ENCODE measurements at places on chromosomes 6 and 20.

- no peak overlapping the region for H3K4me3 ChIP-seq
- H3K36me3 ChIP-seq: no peaks in the 10 kb centered on the region
- no peak overlapping the region for H3K27ac ChIP-seq
- no peaks in the 10 kb centered on the region for H3K4me1 ChIP-seq
- DNase-seq: no peak
Observed at GRCh38 chr6:154359161-154359574, 2.6 kb upstream of the IPCEF1 start.

GRCh38 chr20:21981179-21981578 is 275.7 kb downstream of the PAX1 start:
- H3K4me3 ChIP-seq: no peak overlapping the region
- H3K27me3 ChIP-seq: no peaks in the 10 kb centered on the region
- no peak overlapping the region for H3K27ac ChIP-seq
- no peaks in the 10 kb centered on the region for H3K36me3 ChIP-seq

- H3K27ac ChIP-seq: no peak overlapping the region
- H3K36me3 ChIP-seq: no peaks in the 10 kb centered on the region
- H3K4me3 ChIP-seq: no peak overlapping the region
- no peak for DNase-seq
- no peaks in the 10 kb centered on the region for H3K4me1 ChIP-seq
- peaks cover 8% of the 10 kb centered on the region for H3K27me3 ChIP-seq
Observed at GRCh38 chr6:167547751-167548150, 222.9 kb downstream of the TTLL2 start.

- H3K36me3 ChIP-seq: peaks cover 90% of the 10 kb centered on the region
- H3K4me1 ChIP-seq: peaks cover 25% of the 10 kb centered on the region
- peak overlapping the region; percentile 65 for H3K27ac ChIP-seq
- DNase-seq: no peak
- H3K27me3 ChIP-seq: no peaks in the 10 kb centered on the region
Observed at GRCh38 chr6:35473850-35474130, 5.6 kb downstream of the RPL10A start.

GRCh38 chr6:5051394-5051793 is 33.7 kb upstream of the PPP1R3G start:
- no peak for DNase-seq
- H3K27me3 ChIP-seq: peaks cover 28% of the 10 kb centered on the region
- no peak overlapping the region for H3K4me3 ChIP-seq

DNA sequence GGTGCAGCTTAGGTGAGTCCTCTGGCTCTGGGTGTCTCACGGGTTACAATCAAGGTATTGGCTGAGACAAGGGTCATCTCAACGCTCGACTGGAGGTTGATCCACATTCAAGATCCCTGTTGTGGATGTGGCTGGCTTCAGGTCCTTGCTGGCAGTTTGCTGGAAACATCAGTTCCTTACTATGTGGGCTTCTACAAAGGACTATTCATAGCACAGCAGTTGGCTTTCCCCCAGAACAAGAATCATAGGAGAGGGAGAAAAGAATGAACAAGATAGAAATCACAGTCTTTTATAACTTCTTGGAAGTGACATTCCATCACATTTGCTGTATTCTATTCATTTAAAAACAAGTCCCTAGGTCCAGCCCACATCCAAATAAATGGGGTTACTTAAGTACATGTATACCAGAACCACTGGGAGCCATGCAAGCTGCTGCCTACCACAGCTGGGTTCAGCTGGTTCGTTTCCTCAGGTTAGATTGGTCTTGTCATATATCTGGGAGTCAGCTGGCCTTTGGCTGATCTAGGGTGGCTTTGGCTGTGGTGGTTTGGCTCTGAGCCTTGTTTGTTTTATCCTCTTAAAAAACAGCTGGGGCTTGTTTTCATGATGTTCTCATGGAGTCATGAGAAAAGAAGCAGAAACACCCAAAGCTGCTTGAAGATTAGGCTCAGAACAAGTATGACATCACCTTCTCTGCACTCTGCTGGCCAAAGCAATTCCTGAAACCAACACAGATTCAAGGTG is 433.2 kb upstream of the SPTLC3 start:
- H3K36me3 ChIP-seq: no peaks in the 10 kb centered on the region
- no peak for DNase-seq
- no peak overlapping the region for H3K4me3 ChIP-seq
- no peaks in the 10 kb centered on the region for H3K27me3 ChIP-seq
- peaks cover 13% of the 10 kb centered on the region for H3K4me1 ChIP-seq

GRCh38 chr6:93045156-93045555 is 374.2 kb downstream of the EPHA7 start:
- H3K27ac ChIP-seq: no peak overlapping the region
- no peaks in the 10 kb centered on the region for H3K36me3 ChIP-seq
- DNase-seq: no peak
- no peaks in the 10 kb centered on the region for H3K4me1 ChIP-seq
- H3K27me3 ChIP-seq: no peaks in the 10 kb centered on the region
- no peak overlapping the region for H3K4me3 ChIP-seq

GRCh38 chr6:3707024-3707423 is 44.5 kb downstream of the PXDC1 start:
- H3K4me1 ChIP-seq: no peaks in the 10 kb centered on the region
- DNase-seq: no peak
- H3K36me3 ChIP-seq: no peaks in the 10 kb centered on the region
- peaks cover 20% of the 10 kb centered on the region for H3K27me3 ChIP-seq

DNA sequence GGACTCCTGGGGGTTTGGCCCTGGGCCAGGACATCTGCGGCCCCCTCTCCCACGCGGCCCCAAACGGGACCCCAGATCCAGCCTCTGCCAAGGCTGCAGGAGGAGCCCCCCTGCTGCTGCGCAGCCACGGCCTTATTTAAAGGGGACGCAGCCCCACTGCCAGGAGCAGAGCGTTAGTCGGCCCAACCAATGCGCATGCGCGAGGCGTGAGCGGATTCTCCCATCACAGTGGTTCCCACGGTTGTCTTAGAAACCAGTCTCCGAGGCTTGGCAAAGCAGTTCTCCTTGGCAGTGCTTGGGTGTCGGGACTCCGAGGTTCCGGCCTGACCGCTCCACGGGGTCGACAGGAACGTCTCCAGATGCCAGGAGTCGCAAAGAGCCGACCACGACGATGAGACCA is 288.3 kb upstream of the ZNF337 start:
- no peaks in the 10 kb centered on the region for H3K27me3 ChIP-seq
- no peaks in the 10 kb centered on the region for H3K36me3 ChIP-seq
- no peak overlapping the region for H3K4me3 ChIP-seq
- H3K27ac ChIP-seq: no peak overlapping the region

DNA sequence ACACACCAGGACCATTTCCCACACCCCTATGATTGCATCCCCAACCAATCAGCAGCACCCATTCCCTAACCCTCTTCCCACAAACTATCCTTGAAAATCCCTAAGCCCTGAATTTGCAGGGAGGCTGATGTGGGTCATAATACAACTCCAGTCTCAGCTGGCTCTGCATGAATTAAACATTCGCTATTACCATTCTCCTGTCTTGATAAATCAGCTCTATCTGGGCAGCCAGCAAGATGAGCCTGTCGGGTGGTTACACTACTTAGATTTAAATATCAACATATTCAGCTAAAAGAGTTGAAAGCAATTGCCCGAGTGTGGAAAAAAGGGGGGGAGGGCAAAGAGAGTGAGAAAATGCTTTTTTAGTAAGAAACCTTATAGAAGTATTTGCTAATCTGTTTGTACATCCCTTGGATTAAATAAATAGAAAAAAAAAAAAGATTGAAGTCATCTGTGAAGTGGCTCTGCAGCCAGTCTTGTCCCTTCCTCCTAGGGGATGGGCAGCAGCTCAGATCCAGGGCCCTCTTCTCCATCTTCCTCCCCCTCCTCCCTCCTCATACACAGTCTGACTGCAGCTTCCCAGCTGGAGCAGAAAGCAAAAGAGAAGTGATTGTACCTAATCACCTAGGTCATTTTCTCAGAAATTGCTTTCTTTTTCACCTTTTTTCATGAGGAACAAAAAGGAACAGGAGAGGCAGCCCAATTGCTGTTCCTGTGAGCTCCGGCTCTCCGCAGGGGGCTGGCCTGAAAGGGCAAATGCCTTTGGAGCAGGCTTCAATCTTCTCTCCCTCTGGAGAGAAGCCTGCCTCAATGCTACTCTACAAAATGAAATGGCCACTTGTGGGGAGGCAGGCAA is 356.6 kb upstream of the SULF2 start:
- no peak overlapping the region for H3K4me3 ChIP-seq
- H3K27me3 ChIP-seq: peaks cover 58% of the 10 kb centered on the region
- H3K4me1 ChIP-seq: peaks cover 9% of the 10 kb centered on the region
- DNase-seq: no peak
- H3K36me3 ChIP-seq: no peaks in the 10 kb centered on the region
- H3K27ac ChIP-seq: no peak overlapping the region

DNA sequence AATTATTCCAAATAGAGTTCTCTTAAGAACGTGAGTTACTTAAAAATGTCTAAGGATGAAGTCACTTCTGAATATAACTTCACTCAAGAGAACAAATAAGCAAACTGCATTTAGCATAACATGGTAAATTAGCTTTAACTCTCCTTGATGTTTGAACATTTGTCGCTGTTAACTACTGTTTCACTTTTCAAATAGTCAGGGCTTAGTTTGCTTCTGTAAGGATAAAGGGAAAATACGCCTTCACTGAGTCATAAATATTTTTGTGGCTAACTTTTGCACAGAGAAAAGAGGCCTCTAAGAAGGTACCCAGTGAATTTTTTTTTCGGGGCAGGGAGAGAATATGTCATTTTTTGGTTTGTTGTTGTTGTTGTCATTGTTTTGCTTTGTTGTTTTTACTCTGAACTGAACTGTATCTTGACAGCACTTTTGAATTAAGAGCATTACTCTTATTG is 8.1 kb downstream of the PTPN1 start:
- H3K27me3 ChIP-seq: no peaks in the 10 kb centered on the region
- no peak overlapping the region for H3K4me3 ChIP-seq
- no peak overlapping the region for H3K27ac ChIP-seq

GRCh38 chr6:6696867-6697531 is 108.5 kb downstream of the LY86 start:
- H3K27me3 ChIP-seq: no peaks in the 10 kb centered on the region
- H3K4me3 ChIP-seq: no peak overlapping the region
- peak; percentile 55 for DNase-seq
- peaks cover 25% of the 10 kb centered on the region for H3K4me1 ChIP-seq
- H3K36me3 ChIP-seq: no peaks in the 10 kb centered on the region
- no peak overlapping the region for H3K27ac ChIP-seq

- no peak for DNase-seq
- H3K4me3 ChIP-seq: no peak overlapping the region
- no peaks in the 10 kb centered on the region for H3K27me3 ChIP-seq
- no peak overlapping the region for H3K27ac ChIP-seq
- no peaks in the 10 kb centered on the region for H3K36me3 ChIP-seq
Observed at GRCh38 chr6:69942485-69942884, 76.1 kb downstream of the COL19A1 start.

GRCh38 chr20:8127553-8128255 is 4.4 kb upstream of the PLCB1 start:
- H3K4me3 ChIP-seq: no peak overlapping the region
- peaks cover 11% of the 10 kb centered on the region for H3K36me3 ChIP-seq
- no peak for DNase-seq

- peaks cover 10% of the 10 kb centered on the region for H3K36me3 ChIP-seq
- H3K4me3 ChIP-seq: no peak overlapping the region
Observed at GRCh38 chr20:44393608-44394451, 38.3 kb downstream of the HNF4A start.

All from Calu3 (cell line).